Camera-type eye (tissue), 1 donor: ENCODE measurements at places on chromosomes 13 and 19. TPM values are rescaled to one million over a fixed set of nuclear protein-coding genes. Genes with fewer than 3 reads are reported as not detected.

Gene GSX1
- total RNA-seq = not detected

Gene ZNF8
- 21.1 TPM for total RNA-seq

Gene ZNF486
- total RNA-seq = 13.9 TPM

Gene NACC1
- 18.8 TPM for total RNA-seq

Gene CAPN12
- total RNA-seq = 0.38 TPM

Gene PTH2
- not detected for total RNA-seq

Gene SH2D3A
- 1.5 TPM for total RNA-seq

Gene PTPRH
- total RNA-seq = 6.1 TPM

Gene GJB2
- total RNA-seq = 3.7 TPM

Gene PLK5
- 0.16 TPM for total RNA-seq

Gene NBEA
- total RNA-seq = 176 TPM

Gene CYP4F12
- total RNA-seq = 1.8 TPM

Gene SYNGR4
- not detected for total RNA-seq

Gene DCLK1
- 127 TPM for total RNA-seq

Gene PCDH17
- total RNA-seq = 25.2 TPM

Gene APOC4
- not detected for total RNA-seq

Gene TMEM38A
- total RNA-seq = 18.6 TPM

Gene SELENOV
- 1.7 TPM for total RNA-seq

Gene ZIC5
- 10.4 TPM for total RNA-seq

Gene SRRM5
- total RNA-seq = not detected

Gene IZUMO2
- total RNA-seq = not detected

Gene KLK1
- not detected for total RNA-seq

Gene ZNF554
- 12.8 TPM for total RNA-seq

Gene ZNF350
- 20.3 TPM for total RNA-seq

Gene FCAR
- total RNA-seq = 5.2 TPM

Gene SULT2B1
- 1.1 TPM for total RNA-seq

Gene PSG3
- total RNA-seq = not detected

Gene SERP2
- 12.5 TPM for total RNA-seq

Gene EFNB2
- 70.9 TPM for total RNA-seq

Gene KLHL1
- 4.8 TPM for total RNA-seq

Gene GNG7
- total RNA-seq = 12.3 TPM

Gene TM9SF2
- total RNA-seq = 144 TPM

Gene HIPK4
- not detected for total RNA-seq

Gene FCHO1
- total RNA-seq = 5.9 TPM

Gene ZGLP1
- total RNA-seq = 4.4 TPM

Gene ZNF442
- total RNA-seq = 13.2 TPM

Gene ZNF443
- 16.2 TPM for total RNA-seq

Gene SIAH3
- total RNA-seq = 1.0 TPM
